ENCODE measurements at places on chromosomes 12 and 14.
A peak's percentile ranks its signal among the peaks of the same experiment; 100 is the strongest.

- no peak for DNase-seq
These were observed 247.8 kb upstream of the OR4E1 start for GRCh38 chr14:21921453-21921852.

DNA sequence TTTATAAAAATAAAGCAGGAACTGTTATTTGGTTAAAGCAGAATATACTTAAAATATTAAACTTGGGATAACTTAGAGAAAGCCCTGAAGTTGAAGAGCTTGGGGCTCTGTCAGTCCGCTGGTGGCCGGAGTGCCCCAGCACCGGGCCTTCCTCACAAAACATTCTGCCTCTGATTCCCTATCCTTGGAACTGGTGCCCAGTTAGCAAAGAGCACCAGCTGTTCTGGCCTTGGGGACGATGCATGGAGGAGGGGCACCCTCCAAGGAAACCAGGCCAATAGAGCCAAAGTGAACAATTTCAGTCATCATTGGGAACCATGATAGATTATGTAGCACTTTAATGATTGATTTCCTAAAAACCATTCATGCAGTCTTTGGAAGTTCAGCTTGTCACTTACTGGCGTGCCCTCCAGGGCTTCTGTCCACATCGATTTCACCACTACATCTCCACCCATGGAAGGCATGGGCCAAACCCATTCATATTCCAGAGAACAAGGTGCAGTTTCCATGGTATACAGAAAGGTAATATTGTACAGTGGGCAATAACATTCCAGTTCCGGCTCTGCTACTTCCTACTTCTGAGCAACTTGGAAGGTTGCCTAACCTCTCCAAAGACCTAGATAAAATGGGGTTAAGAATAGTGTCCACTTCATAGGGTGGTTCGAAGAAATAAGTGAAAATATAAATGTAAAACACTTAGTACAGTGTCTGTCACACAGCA, 145.9 kb downstream of the ETV6 start:
- no peak for DNase-seq

DNA sequence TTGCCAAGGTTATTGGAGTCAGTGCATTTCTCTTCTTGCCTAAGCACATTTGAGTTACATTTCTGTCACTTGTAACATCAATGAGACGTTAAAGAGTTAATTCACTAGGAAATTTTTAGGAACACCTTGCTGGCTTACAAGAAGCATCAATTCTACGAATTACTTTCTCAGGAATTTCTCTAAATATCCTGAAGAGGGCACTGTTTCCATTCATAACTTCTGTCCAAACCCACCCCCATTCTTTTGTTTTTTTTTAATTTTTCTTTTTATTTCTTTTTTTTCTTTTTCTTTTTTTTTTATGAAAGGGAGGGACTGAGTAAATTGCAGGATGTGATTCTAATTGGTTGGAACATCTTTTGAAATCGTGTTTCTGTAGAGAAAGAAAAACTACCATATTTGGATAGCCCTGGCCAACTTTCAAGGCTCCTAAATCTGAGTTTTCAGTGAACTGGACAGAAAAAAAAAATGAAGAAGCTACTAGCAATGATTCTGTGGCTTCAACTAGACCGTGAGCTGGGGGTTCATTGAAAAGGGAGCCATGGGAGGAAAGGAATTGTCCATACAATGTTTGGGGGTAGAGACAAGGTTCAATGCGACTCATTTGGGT, 285.3 kb downstream of the DAD1 start:
- peak; percentile 4 for DNase-seq

DNA sequence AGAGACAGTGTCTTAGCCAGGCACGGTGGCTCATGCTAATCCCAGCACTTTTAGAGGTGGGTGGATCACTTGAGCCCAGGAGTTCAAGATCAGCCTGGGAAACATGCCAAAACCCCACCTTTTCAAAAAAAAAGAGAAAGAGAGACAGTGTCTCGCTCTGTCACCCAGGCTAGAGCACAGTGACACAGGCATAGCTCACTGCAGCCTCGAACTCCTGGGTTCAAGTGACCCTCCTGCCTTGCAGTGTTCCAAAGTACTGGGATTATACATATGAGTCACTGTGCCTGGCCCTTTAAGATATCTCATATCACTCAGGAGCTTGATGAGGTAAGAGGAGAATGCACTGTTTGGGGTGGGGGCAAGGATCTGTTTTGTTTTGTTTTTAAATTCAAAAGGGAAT, 48.1 kb upstream of the LTBP2 start:
- no peak for DNase-seq

- DNase-seq = no peak
These were observed 50.9 kb downstream of the SLC4A8 start for GRCh38 chr12:51475543-51475942.

GRCh38 chr12:53551889-53552291, 44.6 kb upstream of the NPFF start:
- DNase-seq = no peak

GRCh38 chr12:117526757-117527478, 165.5 kb upstream of the NOS1 start:
- DNase-seq = no peak

GRCh38 chr12:75553398-75553797, 42.0 kb upstream of the KRR1 start:
- no peak for DNase-seq

DNA sequence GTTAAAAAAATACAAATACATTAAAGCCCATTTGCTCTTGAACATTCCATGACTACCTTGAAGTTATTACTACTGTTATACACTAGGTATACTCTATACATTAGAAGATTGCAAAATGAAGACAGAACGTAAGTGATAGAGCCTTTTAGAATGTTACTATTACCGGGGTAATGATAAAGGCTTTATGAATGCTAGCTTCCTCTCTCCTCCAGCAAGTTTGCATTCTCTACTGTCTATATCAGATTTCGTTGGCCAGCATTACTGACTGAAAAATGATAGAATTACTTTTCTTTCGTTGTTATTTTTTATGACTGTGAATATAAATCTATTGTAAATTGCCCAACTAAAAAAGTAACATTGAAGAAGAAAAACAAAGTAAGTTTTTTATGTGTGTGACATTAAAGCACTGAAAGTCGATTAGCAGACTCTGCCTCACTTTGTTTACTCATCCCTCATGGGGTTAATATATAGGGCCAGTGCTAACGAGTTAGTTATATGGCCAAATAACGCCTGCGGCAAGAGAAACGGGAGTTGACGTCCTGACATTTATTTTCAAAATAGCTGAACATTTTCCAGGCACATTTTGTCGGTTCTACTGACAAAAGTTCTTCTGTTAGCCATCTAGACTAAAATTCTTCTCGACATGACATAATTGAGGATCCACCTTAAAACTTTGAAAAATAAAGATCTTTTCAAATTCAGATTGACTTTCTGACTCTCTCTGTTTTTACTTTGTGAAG, 163.8 kb upstream of the KITLG start:
- DNase-seq = no peak

GRCh38 chr14:65101631-65102440, 481 bp downstream of the MAX start:
- DNase-seq = peak; percentile 57

Measured in SK-N-SH (cell line).